CD8-positive, alpha-beta T cell (primary cell): ENCODE measurements at places on chromosomes 3 and 15.

GRCh38 chr3:74075241-74075640 is 450.5 kb upstream of the PDZRN3 start:
- no peak for DNase-seq

DNA sequence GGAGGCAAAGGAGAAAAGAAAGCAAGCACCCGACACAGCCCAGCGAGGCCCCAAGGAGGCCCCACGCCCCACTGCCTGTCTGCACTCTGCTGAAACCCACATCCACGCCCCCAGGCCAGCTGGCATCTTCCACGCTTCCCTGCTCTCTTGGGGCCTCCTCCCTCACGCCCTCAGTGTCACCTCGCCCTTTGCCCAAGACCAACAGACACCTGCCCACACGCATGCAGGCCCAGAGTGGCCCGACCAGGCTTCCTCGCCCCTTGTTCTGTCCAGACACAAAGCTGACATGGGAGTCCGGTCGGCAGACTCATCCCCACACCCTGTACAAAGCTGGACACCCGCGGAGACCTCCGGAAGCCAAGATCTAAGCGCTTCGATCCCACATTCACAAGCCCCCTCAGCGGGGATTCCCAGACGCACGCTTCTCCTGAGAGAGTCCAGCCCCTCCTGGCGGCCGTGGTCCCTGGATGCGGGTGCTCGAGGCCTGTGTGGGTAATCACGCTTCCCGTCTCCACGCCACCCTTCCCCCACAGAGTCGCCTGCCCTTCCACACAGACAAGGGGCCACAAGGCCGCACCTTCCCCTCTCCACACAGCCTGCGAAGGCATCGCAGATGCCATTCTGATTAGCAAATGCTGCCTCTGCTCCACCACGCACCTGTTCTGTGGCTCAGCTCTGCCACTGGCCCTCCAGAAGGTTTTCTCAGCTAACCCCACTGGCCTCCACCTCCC is 176.6 kb downstream of the XXYLT1 start:
- DNase-seq, result no peak

GRCh38 chr3:101066711-101067129 is 73.5 kb upstream of the ABI3BP start:
- DNase-seq, result no peak

DNA sequence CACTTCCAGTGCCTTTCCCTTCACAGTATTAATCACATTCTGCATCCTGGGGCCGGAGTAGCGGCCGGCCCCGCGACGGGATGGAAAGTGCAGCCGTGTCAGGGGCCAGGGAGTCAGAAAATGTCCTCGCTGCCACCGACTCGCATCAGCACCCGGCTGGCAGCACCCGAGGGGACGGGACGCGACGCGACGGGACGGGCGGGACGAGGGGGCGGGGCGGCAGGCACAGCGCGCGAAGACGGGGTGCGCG is 353 bp downstream of the ATG3 start:
- DNase-seq, result peak; percentile 77

GRCh38 chr15:90243943-90244639 is 5.3 kb upstream of the TTLL13 start:
- no peak for DNase-seq

DNA sequence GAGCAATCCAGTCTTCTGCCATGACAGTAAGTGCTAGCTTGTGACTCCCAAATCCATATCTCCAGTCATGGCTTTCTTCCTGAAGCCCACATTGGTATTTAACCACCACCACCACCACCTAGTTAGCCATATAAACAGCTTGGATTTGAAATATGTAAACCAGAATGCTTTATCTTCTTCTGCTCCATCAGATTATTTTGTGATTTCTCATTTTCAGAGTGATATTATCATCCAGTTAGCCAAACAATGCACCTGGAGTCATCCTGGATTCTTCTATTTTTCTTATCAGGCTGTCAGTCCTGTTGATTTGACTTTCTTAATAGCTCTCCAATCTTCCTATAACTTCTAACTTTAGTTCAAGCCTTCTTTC is 124.3 kb upstream of the PTX3 start:
- no peak for DNase-seq

GRCh38 chr3:165403666-165404065 is 207.5 kb upstream of the SLITRK3 start:
- no peak for DNase-seq

GRCh38 chr3:64067506-64068346 is 44.4 kb upstream of the PSMD6 start:
- no peak for DNase-seq

GRCh38 chr15:65875458-65875857 is 6.2 kb downstream of the RAB11A start:
- no peak for DNase-seq

DNA sequence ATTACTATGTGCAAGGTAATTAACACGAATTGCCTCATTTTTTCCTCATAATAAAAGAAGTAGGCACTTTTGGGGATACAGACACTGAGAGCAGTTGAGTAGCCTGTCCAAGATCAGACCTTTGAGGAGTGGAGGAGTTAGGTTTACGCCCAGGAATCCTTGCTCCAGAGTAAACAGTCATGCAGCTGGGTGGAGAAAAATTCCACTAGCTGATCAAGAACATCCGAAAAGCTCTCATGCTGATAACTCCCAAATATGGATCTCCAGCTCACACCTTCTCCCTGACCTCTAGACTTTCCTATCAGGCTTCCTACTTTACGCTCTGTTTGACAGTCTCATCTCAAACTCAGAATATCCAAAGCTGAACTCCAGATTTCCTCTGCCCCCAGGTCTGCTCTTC is 53.3 kb downstream of the ST6GAL1 start:
- DNase-seq, result no peak

DNA sequence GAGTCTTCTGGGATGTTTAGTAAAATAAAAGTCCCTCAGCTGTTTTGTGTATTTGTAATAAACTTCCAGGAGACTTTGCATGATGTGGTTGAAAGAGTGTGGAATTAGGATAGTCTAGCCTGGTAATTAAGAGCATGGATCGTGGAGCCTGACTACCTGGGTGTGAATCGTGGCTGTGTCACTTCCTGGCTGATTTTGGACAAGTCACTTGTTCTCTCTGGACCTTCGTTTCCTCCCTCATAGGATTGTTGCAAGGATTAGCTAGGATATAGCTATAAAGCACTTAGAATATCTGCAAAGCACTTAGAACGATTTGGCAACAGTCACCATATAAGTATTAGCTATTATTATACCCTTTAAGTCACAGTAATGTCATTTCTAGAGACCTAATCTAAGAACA is 40.2 kb downstream of the SLMAP start:
- DNase-seq, result no peak

GRCh38 chr15:40562691-40563090 is 2.2 kb downstream of the CCDC32 start:
- no peak for DNase-seq

GRCh38 chr3:52530918-52531826 is 2.5 kb downstream of the NT5DC2 start:
- no peak for DNase-seq

DNA sequence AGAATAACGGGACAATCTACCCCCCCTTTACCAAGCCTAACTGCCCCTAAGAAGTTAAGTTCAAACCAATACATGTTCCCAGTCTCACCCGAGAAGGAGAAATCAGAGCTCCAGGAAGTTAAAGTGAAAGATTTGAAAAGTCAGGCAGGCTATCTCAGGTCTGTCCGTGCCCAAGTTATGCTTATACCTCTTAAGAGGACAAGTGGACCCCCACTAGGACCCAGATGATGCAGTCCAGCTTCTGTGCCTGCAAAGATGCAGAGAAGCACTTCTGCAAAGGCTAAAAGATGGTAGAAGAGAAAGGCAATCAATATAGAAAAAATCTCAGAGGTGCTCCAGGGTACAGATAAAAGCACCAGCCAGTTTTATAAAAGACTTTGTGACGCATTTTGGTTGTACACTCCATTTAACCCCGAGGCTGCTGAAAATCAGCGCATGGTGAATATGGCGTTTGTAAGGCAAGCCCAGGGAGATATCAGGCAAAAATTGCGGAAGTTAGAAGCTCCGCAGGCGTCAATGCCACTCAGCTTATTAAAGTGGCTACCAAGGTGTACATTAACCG is 9.8 kb upstream of the SLC9C1 start:
- peak; percentile 21 for DNase-seq

DNA sequence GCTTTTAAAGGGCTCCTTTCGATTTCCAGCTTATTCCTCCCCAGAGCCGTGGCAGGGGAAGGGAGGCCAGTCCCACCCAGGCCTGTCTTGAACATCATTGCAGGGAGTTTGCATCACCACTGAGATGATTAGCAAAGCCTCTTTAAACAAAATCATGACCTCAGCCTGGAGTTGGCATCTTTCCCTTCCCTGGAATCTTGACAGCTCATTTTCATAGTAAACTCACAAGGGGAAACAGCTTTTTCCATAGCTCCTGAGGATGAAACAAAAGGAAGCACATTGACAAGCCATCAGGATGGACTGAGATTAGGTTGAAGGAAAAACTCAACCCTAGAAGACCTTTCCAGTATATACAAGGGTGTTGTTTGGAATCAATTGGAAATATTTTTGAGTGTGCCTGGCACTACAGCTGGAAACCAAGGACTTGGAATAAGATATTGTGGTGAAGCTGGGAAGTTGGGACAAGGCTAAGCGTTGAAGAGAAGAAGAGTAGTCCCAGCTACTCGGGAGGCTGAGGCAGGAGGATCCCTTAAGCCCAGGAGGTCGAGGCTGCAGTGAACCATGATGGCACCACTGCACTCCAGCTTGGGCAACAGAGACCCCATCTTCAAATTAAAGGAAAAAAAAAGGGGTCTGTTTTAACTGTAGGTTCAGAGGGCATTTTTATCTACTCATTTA is 3.1 kb upstream of the LARP6 start:
- no peak for DNase-seq

DNA sequence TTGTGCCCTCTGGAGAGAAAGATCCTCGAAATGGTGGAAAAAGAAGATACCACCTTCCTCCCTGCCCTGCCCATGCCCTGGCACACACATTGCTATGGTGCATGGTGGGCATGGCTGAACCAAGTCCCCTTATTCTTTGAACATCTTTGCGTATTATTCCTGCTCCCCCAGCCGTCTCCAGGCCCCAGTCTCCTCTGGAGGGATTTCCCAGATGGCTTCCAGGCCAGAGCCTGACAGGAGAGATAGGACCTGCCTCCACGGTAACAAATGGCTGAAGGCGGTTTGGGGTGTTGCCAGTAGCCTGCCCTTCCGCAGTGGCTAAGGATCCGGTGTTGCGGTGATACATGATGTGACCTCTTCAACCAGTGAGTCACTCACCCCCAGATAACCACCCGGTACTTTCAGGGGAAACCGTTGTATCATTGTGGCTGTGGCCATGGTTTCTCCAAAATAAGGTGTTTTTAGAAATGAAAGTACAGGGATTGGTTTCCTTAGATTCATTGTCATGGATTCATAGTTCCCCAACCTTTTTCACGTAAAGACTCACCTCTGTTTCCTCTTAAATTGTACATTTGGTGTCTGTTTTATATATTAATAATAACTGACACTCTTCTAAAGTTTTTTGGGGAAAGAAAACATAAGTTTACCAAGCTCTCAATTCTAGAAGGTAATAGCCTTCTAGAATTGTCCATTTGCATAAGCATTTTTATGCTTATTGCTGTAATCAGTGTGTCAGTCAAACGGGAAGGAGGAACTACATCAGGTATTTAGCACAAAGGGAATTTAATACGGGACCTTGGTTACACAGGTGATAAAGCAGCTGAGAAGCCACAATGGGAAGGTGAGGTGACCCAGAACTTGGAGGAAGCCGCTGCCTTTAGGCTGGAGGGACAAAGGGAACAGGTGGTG is 25.9 kb downstream of the SMAD3 start:
- DNase-seq, result peak; percentile 70

DNA sequence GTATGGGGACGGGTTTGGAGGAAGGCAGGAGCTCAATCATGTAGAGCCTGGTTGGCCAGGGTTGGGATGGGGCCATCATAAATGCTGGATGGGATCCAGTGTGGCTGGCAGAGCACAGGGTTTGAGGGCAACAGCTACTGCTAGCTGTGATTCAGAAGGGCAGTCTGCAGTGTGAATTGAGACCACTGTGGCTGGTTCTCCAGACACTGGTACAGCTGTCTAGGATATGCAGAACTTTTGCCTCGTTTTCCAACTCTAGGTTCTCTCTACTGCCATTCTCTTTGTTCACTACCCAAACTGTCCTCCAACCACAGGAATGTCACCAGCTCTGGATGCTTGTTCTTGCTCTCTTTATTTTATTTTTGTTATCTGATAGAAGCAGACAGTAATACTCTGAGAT is 543.6 kb downstream of the AGBL1 start:
- DNase-seq, result no peak

- DNase-seq, result no peak
Measured at GRCh38 chr3:39432342-39432741, 25.8 kb downstream of the RPSA start.

GRCh38 chr3:108292450-108292849 is 3.9 kb upstream of the HHLA2 start:
- DNase-seq, result no peak

GRCh38 chr3:178982137-178982536 is 89.5 kb downstream of the ZMAT3 start:
- DNase-seq, result no peak

GRCh38 chr15:46260937-46261336 is 626.1 kb downstream of the SQOR start:
- no peak for DNase-seq

DNA sequence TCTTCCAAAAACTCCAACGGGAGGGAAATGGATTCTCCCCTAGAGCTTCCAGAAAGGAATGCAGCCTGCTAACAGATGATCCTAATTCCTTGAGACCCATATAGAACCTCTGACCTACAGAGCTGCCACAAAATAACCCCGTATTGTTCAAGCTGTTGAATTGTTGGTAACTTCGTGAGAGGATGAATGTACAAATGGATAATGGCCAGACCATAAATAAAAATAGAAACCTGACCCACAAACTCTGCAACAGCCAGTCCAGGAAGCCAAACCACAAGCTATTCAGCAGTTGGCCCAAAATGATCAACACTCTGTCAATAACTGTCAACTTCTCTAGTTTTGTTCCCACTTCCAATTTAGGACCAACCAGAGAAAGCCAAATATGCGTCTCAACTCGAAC is 414.0 kb upstream of the ZNF717 start:
- DNase-seq, result no peak

DNA sequence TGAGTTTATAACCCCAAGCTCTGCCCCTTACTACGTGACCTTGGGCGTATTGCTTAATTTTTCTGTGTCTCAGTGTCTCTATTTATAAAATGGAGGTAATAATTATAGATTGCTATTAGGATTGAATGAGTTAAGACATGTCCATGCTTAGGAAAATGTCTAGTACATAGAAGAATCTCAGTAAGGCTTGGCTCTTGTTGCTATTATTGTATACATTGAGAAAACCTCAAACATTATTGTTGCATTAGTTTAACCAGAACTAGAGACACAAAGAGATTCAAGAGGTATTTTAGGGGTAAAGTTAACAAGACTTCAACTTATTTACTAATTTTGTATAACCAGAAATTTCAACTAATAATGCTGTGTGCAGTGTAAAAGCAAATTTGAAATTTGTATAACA is 66.7 kb downstream of the MEF2A start:
- DNase-seq, result no peak

DNA sequence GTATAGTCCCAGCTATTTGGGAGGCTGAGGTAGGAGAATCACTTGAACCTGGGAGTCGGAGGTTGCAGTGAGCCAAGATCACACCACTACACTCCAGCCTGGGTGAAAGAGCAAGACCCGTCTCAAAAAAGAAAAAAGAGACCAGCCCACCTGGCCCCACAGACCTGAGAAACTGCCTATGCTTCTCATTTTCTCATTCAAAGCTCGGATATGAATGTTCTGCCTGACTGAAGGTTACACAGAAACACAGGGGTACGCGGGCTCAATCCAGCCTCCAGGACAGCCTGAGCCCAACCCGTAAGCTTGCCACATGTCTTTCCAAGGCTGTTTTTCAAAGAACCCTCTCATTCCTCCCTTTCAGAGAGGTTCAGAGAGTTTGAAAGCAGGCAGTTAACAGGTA is 9.7 kb upstream of the LRRC15 start:
- DNase-seq, result no peak
